G401 (cell line): ENCODE measurements at places on chromosomes 2 and 18. TPM values are rescaled to one million over a fixed set of nuclear protein-coding genes. Genes with fewer than 3 reads are reported as not detected.

DNA sequence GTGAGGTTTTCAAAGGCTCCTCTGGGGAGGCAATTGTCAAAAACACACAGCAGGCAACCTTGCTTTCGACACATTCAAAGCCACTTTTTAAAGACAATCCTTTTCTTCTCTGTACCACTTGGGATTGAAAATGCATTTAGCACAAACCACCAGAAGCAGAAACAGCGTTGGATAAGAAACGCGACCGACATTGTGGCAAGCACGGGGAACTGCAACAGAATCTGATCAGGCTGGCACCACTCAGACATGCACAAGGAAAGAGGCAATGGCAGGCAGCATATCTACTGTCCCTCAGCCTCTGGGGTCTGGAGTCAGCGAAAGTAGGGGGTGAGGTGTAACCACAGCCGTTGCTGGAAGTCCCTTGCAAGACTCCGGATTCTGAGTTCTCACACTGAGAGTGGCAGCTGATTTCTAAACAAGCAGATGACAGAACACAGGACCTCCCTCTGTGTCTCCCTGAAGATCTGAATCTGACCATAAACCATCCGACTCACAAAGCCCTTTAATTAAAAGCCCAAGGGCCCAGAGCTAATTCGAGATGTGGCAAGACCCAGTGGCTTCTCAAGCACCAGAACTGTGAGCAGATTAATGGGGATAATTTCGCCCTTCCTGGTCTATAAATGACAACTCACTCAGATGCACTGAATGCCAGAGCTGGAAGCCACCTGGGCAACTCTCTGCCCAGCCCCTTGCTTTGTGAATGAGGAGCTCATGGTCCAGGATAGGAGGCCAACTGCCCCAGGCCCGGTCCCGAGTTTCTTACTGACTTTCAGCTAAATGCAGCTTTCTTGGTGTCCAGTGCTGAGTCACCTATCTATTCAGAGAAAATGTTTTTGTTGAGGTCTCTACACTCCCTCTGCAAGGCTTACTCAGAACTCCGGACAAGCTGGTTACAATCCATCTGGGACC lies 29.6 kb downstream of the CYRIA start:
- no peak for DNase-seq

DNA sequence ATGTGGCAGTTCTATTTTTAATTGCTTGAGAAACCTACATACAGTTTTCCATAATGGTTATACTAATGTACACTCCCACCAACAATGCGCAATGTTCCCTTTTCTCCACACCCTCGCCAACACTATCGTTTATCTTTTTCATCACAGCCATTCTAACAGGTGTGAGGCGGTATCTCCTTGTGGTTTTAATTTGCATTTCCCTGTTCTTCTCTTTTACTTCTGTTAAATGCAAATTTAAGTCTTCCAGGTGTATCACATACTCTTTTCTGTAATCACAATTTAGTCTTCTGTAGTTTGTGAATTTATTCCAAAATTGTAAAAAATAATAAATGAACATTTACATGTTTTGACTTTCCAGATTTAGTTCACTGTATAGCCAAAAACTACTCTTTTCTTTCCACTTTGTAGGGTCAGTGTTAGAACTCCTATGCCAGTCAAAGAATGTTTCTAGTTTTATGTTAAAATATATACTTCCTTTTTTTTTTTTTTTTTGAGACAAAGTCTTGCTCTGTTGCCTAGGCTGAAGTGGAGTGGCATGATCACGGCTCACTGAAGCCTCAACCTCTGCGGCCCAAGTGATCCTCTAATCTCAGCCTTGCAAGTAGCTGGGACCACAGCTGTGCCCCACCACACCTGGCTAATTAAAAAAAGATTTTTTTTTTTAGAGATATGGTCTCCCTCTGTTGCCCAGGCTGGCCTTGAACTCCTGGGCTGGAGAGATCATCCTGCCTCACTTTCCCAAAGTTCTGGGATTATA lies 15.4 kb upstream of the ACYP2 start:
- no peak for DNase-seq

DNA sequence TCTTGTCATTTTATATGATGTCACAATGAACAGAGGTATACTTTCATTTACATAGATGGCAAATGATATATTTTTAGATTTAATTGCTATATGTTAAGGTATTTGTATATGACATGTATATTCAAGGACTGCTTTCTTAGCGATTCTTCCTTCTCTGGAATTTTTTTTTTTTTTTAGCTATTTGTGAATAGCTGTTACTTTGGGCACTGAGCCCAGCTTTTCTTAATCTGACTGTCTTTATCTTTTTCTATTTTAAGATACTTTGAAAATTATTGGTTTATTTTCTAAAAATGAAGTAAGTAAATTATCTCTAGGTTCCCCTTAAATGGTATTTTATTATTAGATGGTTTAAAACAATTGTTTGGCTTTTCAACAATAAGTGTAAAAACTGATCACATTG lies 4.0 kb upstream of the GLS start:
- DNase-seq = no peak

DNA sequence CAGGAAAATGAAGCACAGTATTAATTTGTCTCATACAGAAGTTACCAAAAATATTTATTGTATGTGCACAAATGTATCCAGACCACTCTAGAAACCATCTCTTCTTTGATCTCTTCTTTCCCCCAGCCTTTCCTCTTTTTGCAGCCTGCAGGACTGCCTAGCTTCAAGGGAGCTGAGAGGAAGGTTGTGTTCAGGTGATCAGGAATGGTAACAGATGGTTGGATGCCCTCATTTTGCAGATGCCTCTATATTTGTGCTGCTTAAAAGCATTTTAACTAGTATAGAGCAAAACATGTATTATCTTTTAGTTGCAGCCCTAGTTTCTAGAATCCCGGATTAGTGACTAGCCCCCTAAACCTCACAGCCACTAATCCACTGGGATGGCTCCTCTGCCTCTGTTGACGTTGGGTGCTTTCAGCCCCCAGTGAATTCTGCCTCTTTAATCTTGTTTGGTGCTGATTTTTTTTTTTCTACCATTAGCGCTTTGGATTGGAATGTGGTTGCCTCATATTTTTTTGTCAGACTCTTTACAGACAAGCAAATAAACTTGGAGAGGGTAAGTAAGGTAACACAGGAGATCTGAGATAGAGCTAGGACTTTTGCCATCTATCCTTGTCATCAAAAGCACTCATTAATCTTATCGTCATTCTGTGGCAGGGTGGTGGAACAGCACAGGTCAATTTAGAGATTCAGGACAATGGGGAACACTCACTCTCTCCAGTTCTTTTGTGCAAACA lies 103.8 kb upstream of the NDUFV2 start:
- peak; percentile 95 for DNase-seq

DNA sequence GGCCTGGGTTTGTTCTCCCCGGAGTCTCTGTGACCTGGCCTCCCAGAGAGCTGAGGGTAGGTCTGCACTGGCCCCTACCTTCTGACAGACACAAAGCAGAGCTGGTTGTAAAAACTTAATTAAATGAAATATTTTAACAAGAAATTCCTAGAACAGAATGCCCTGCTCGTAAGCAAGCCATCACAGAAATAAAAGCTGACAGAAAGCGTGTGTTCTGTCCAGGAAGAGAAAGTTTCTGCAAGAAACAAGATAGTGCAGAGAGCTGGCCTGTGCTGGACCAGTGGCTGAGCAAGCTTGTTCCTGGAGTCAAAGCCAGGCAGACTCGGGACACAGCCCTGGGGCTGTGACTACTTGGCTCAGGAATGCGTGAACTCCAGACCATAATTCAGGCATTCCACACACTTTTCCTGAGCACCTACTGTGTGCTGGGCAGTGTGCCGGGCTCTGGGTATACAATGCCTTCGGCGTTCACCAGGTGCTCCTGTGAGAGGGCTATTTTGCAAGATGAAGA lies 51.6 kb downstream of the APOB start:
- no peak for DNase-seq

DNA sequence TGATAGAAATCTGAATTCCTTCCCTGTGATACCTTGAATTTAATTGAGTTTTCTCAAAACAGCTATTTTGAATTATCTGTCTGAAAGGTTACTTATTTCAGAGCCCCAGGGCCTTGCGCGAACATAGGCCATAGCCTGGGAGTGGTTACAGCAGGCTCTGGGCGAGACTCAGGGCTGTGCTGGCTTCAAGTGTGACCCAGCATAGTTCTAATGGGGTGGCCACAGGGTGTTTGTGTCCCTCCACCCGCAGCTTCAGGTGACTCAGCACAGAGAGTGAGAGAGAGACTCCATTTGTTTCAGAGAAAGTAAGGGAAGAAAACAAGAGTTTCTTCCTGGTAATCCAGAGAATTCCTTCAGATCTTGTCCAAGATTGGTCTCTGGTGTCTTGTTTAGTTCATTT lies 137.9 kb upstream of the POU3F3 start:
- no peak for DNase-seq

GRCh38 chr2:102895376-102895775 lies 133.5 kb downstream of the TMEM182 start:
- DNase-seq = no peak

- no peak for DNase-seq
Observed at GRCh38 chr2:157196956-157197355, 60.5 kb upstream of the GALNT5 start.

DNA sequence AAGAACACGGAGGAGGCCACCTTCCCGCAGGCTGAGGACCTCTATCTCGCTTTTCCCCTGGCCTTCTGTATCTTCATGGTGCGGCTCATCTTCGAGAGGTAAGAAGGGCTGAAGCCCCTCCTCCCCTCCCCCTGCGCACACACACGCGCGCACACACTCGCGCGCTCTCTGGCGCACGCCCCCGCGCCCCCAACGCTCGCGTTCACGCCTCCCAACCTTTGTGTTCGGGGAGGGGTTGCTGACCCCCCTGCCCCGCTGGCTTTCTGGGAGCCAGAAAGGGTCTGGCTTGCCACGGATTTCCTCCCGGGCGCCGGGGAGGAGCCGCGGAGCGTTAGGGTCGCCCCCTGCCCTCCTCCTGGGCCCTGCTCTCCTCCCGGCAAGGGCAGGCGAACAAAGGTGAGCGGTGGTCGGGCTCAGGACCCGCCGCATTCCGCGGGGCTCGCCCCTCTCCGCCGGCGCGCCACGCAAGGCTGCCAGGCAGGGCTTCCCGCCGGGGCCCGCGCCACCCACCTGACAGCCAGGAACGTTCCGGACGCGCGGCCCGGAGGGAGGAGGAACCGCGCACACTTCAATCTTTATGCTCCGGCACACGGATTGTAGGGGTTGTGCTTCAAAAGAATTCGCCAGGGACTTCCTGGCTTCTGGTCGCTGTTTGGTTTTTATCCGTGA lies 583 bp downstream of the CERS6 start:
- peak; percentile 68 for DNase-seq

DNA sequence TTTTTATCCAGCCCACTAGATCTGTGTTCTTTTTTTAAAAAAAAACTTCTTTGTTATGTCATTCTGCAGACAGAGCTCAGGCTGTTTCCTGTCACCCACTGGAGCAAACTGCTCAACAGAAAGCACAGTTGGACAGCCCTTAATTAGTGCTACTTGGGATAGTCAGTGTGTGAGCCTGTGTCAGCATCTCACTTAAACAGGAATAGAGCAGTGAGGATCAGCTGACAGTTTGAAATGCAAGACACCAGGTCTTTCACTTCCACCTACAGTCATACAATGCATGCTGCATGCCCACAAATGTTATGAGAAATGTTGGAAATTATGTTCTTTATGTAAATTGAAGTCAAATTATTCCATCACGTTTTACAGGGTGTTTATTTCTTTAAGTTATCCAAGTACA lies 174.9 kb downstream of the NR4A2 start:
- no peak for DNase-seq

GRCh38 chr2:237471438-237472186 lies 15.4 kb upstream of the MLPH start:
- peak; percentile 19 for DNase-seq

DNA sequence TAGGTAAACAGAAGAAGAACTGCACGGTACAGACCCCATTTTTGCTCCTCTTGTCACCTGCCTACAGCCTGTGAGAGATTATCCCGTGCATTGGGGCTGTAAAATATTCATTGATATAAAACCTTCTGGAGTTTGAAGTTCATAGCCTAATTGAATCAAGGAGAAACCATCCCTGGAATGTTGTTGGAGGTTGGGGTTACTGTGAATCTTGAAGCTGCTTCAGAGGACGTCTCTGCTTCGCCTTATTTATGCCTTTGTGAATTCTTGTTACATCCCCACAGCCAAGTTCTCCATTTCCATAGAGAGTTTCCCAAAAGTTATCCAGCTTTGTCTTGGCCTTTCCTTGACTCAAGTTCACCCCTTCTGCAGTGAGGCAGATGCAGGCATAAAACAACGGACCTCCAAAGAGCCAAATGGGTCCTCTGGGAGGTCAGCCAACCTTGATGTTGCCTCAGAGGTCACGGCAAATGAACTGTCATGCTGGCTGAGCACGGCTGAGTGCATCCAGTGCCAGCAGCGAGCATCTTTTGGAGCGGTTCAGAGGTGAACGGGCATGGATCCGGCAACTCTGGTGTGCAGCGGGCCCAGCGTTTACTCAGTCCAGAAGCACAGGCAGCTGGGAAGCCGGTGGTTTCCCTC lies 317.6 kb downstream of the PRKCE start:
- no peak for DNase-seq

DNA sequence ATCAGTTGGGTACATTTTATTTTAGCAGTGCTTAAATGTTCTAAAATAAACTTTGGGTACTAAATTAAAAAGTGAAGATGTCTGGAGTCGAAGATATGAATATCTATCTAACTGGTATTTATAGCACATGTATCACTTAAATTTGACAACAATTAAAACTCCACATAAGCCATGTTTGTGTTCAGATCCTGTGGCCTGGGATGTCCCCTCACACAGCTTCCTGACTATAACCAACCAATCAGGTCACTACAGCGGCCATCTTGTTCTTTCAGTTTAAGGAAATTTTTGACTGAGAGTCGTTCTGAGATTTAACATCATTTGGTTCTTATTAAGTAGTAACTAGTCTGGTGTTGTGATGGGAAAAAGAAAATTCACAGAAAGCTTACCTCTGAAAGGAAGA lies 170.7 kb upstream of the NRP2 start:
- no peak for DNase-seq

- DNase-seq = no peak
Observed at GRCh38 chr2:205025580-205026240, 480.4 kb downstream of the PARD3B start.

DNA sequence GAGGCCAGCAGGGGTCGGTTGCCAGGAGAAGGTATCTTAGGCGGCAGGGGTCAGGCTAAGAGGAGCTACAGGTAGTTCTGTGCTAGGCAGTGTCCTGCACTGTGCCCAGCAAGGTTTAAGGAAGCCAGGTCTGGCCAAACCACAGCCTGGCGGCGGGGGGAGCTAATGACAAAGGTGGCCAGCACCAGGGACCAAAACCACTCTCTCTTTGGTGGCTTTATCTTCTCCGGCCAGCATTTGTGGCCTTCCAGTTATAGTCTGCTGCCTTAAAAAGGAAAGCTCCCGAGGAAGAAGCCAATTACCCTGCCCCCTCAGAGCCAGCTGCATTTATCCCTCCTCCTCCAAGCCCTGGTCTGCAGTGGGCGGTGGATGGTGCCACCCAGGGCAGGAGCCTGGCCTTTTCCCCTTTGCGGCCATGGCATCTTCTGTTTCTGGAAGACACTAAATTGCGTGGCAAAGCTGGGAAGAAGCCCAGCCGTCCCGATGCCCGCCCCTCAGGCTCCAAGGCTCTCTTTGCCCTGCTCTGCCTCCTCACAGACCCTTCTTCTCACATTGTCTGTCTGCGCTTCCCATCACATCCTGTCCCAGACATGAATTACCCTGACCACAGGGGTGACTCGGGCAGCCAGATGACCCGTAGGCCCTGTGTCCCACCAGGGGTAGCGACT lies 94.6 kb downstream of the EN1 start:
- no peak for DNase-seq

GRCh38 chr2:9234680-9235146 lies 28.1 kb downstream of the ASAP2 start:
- peak; percentile 81 for DNase-seq

GRCh38 chr2:179237209-179237946 lies 27.3 kb downstream of the SESTD1 start:
- DNase-seq = no peak

Gene TIMM21
- total RNA-seq = 41.9 and 44.6 TPM in 2 replicates

Gene NCKAP1
- total RNA-seq = 116 and 163 TPM in 2 replicates

Gene TBR1
- total RNA-seq = not detected in 2 replicates

Gene VIT
- not detected in 2 replicates for total RNA-seq

Gene FEZ2
- 52.8 and 66.7 TPM in 2 replicates for total RNA-seq
